ENCODE measurements at places on chromosomes 6 and 20.
A peak's percentile ranks its signal among the peaks of the same experiment; 100 is the strongest.

DNA sequence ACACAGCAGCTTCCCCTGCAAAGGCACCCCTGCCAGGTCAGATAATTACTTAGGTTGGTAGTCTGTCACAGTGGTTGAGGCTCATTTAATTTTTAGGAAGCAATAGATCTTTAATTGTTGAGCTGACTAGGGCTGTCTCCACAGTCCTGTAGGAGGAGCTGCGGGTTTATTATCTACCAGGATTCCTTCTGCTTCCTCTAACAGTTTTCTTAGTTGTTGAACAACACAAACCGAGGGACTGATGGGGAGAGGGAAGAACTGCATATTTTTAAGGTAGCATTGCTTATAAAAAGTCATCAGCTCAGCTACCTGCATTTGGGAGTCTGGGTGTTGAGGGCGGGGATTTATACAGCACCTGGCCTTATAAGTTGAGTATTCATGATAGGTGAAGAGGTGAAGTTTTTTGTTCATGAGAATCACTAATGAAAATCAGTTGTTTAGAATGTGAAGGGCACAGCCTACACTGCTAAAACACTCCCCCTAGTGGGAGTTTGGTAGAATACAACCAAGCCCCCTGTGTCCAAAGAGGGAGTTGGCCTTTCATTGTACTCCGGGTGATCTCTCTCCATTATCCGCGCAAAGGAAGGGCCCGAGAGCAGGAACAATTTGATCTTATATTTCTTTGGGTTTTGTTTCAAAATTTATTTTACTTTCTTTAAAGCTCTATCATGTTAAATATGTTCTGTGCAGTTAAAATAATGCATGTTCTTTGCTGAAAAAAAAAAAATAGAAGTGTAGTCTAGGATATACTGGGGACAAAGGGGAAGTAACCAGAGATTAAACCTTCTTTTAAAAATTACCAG, 69.6 kb downstream of the SSR1 start:
- DNase-seq = peak; percentile 28

- DNase-seq = no peak
Measured at GRCh38 chr6:160996131-160996601, 4.6 kb downstream of the MAP3K4 start.

DNA sequence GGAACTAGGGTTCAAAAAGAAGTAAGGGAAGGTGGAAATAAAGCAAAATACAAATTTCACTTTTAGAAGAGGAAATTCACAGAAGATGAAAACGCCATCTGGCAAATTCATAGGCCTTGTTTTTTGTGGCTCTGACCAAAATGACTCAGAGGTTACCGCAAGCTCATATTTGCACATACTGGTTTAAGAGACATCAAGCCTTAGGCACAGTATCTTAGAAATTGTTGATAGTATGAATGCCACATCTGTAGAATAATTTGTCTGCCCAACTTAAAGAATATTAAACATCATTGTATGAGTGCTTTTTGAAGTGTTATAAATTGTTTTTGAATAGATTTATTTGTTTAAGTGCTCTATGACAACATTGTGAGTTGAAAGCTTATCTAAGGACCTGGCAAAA, 10.6 kb downstream of the TAAR1 start:
- no peak for DNase-seq

DNA sequence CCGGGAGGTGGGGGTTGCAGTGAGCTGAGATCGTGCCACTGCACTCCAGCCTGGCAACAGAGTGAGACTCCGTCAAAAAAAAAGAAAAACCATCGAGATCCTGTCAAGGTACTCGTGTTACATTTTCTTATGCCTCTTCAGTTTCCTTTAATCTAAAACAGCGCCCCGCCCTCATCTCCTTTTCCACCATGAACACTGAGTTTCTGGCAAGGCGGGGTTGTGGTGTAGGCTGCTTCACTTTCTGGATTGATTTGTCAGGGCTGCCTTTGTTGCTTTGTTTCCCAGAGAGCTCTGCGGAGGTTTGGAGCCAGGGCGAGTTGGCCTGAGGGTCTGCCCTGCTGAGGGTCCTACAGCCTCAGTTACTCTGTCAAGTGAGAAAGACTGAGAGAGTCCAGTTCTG, 8.9 kb downstream of the ITPR3 start:
- DNase-seq = no peak

DNA sequence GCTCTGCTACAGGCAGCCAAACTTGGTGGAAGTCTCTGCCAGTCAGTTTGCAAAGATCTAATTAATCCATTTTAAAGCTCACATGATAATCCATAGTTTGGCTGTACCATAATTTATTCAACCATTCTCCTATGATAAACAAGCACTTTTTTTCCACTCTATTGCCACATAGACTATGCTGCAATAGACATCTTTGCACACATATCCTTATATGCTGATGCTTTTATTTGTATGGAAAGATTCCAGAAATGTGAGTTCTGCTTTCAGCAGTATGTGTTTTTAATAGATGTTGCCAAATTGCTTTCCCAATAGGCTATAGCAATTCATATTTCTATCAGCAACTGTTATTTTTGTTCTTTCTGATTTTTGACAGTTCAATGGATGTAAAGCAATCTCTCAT, 628.0 kb downstream of the KIF16B start:
- no peak for DNase-seq

GRCh38 chr6:118810420-118811027, 83.4 kb upstream of the ASF1A start:
- DNase-seq = no peak

GRCh38 chr6:27494987-27495385, 22.1 kb upstream of the ZNF184 start:
- no peak for DNase-seq

GRCh38 chr6:74607934-74608333, 597.9 kb downstream of the COL12A1 start:
- no peak for DNase-seq

DNA sequence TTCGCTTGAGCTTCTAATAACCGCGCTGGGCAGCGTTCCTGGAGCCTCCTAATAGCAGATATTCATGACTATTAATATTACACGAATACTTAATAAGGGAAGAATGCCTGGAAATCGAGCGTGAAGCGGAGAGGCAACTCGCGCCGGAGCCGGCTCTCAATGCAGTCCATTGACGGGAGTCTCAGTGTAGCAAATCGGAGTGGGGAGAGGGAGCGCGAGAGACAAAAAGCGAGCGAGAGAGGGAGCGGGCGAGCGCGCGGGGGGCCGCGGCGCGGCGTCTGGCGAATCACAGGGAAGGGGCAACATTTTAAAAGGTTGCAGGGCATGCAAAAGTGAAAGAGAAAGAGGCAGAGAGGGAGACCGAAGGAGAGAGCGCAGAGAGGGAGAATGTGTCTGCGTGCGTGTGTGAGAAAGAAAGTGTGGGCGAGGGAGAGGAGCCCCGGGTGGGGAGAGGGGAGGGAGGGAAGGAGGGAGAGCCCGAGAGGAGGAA, 2.9 kb downstream of the TFAP2A start:
- peak; percentile 77 for DNase-seq

- no peak for DNase-seq
Measured at GRCh38 chr6:12602951-12603672, 113.5 kb upstream of the PHACTR1 start.

- DNase-seq = no peak
Measured at GRCh38 chr6:98946266-98946878, 1.4 kb downstream of the FBXL4 start.

GRCh38 chr6:76633259-76633658, 560.8 kb upstream of the IMPG1 start:
- DNase-seq = no peak

GRCh38 chr20:51337126-51337805, 205.3 kb downstream of the NFATC2 start:
- no peak for DNase-seq

GRCh38 chr6:15887491-15888461, 224.9 kb upstream of the DTNBP1 start:
- no peak for DNase-seq

DNA sequence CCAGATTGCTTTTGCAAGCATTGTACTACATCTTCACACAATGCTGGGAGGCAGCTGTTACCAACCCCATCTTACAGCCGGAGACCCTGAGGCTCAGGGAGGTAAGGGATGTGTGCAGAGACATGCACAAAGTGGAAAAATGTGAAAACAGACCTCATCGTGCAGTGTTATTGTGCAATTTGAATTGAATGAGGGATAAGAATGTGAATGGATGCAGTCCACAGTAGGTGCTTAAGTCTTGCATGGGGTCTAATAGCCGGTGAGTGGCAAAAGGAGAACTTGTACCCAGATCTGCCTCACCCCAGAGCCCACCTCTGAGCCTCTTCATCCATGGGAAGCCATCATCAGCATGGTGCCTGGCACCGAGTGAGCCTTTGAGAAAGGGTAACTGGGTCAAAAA, 42.1 kb downstream of the SLC52A3 start:
- DNase-seq = no peak

DNA sequence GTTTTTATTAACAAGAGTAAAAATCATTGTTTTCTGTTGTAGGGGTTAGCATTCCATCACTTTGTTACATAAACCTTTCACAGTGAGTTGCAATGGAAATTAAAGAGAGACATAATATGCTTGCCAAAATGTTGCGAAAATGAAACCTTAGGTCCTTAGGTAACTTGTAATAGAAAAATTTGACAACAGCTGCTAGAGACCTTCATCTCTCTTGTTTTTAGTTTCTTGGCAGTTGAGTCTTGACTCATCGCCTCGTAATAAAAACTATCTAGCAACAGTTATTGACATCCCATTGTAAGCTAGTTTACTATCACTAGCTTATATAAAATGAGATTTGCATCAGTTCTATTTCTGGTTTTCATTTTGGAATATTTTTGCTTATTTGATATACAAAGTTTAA, 179.0 kb upstream of the MMS22L start:
- DNase-seq = no peak

DNA sequence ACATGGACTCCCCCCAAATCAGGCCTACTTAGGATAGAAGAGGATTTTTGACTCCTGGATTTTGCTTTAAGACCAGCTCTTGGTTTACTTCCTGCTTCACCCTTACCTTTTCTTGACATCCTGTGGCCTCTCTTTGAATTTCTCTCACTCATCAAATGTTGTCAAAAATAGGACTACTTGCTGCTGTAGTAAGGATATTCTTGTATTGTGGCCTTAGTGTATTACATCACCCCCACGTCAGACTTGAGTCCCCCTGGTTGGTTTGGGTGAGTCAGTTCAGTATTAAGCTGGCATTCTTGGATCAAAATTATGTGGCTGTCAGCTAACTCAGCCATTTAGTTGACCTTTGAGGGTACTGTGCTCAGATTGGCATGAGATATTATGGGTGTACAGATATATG, 1.1 kb downstream of the TPX2 start:
- no peak for DNase-seq

DNA sequence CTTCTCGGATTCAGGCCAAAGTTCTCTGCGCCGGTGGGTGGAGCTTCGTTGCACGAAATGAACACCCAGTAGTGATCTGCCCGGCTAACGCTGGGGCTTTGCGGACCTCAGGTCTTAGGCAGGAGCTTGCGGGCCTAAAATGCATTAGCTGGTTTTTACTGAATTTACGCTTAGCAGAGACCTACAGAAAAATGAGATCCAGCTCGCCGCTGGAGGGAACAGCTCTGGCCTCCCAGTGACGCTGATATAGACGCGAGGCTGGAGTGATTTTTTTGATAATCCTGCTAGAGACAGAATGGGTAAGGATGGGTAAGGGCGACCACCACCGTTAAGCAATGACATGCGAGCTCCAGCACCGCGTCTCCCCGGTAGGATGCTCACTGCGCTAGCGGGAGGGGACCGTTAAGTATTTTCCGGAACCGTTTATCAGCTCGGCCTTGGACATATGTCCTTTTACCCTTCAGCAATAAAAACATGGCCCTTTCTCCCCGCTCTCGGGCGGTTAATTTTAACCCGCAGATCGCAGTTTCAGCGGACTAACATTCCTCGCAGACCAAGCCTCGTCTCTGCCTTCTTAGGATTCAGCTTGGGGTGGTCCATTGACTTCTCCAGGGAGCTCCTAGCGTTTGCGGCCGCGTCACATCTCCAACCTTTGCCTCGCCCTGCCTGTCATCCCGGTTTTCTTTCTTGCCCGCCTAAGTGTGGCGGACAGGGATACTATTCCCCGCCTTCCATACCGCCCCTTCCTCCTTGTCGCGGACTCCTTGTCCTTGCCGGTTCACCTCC, 109.3 kb downstream of the GPX5 start:
- no peak for DNase-seq

DNA sequence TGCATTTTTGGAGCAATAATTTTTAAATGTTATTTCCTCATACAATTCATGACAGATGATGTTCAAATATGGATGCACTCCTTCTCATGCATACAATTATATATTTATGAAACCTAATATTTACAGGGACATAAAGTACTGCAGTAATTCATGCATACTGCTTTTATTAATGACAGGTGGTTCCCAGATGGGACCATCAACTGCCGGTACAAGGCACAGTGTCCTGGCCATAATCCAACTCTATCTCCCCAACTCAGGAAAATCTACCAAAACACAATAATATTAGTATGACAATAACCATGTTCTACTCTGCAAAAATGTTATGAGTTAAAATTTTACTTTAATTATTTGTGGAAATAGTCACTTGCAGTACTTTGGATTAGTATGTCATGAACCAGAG, 77.8 kb downstream of the VIP start:
- DNase-seq = no peak

GRCh38 chr6:42933205-42933604, 3.9 kb downstream of the CNPY3 start:
- no peak for DNase-seq

GRCh38 chr6:99288668-99289067, 60.8 kb downstream of the FAXC start:
- no peak for DNase-seq

GRCh38 chr6:139508576-139508975, 134.1 kb upstream of the CITED2 start:
- DNase-seq = no peak

DNA sequence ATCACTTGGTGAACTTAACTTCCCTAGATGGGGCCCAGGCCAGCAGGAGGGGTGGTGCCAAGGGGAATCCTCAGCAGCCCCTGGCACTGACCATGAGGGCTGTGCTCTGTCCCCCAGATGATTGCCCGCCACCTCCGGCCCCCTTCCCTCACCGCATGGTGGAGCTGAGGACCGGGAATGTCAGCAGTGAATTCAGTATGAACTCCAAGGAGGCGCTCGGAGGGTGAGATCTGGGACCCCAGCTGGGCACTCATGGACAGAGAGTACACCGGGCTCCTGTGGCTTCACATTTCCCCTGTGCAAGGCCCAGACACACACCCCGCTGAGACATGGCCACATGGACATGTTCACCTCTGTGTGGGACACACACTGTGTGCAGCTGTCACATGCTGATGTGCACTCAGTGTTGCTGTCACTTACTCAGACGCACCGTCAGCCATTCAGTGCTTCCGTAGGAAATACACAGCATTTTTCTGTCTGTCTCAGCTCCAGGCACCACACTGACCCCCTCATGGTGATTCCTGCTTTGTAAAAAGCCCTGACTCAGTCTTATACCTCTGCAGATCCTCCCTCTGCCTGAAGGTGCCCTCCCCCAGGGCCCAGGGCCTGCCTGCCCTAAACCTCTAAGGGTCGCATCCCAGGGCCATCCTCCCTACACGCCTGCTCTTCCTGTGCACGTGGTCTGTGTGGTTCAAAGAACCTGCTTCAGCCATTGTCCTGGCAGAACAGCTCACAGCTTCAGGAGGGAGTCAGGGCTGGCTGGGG, 4.4 kb downstream of the MYLK2 start:
- DNase-seq = no peak
